NCI-H1694 (cell line): ENCODE measurements at places on chromosomes 4 and X.

GRCh38 chrX:130125091-130125874 lies 15.0 kb upstream of the ELF4 start:
- DNase-seq: no peak

GRCh38 chr4:82519776-82520175 lies 42.0 kb downstream of the TMEM150C start:
- DNase-seq: no peak

- no peak for DNase-seq
Measured at GRCh38 chr4:185344743-185345538, 50.8 kb downstream of the LRP2BP start.

- no peak for DNase-seq
Measured at GRCh38 chrX:12919051-12919450, 12.6 kb downstream of the TLR8 start.

DNA sequence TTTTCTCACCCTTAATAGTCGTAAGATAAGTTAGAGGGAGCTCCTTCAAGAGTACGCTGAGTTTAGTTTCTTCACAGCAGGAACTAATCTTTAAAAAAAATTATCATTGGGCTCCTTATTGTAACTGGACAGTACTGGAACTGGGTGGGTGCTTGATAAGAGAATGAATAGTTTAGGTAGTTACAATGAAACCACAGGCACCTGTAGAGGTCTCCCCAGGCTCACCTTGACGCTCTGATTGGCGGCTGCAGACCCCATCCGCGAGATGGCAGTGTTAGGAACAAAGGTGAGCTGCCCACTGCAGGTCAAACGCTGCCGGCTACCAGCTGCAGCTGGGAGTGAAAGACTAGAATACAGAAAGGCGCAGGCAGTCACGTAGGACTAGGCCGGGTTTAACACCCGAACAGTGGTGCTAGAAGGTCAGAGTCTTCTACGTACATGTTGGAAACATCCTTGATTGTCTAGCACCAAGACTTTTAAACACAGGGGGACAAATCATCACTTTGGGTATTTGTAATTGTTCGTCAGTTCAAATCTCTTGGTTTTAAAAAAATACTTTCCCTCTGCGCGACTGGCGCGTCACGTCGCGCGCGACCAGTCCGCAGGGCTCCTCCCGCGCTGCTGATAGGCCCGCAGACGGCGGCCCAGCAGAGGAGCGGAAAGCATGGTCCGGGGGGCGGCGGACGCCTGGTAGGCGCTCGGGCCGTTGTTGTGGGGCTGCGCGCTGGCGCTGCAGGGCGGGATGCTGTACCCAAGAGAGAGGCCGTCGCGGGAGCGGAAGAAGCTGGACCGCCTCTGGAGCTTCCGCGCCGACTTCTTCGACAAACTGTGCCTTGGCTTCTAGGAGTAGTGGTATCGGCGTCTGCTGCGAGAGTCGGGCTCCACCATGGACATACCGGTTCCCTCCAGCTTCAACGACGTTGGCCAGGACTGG lies 45.6 kb downstream of the SMARCA5 start:
- DNase-seq: no peak

DNA sequence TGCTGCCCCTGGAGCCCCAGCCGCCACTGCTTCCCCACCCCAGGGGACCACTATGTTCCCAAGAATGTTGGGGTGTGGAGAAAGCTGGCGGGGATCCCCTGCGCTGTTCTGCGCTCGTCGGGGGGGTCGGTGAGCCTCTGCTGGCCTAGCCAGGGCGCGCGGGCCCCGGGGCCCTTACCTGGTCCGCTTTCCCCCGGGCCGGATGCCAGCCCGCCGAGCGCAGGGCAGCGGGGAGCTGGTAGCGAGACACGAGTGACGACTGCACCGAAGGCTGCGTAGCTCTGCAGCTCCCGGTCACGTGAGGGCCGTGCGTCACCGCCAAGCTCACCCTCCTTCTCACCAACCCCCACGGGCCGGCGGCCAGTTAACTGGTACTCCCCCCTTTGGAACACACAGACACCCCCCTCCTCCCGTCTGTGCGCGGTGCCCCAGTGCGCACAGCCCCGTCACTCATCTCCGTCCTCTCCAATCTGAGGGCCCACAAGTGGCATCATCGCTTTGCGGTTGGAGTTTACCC lies at the start of gene BEX1:
BEX1 (minus strand) TSS at position 254 of the 517 bp plus-strand sequence. CDS start 897 bp downstream, outside the sequence.
- peak; percentile 88 for DNase-seq

GRCh38 chrX:2220829-2221567 lies 279.8 kb downstream of the DHRSX start:
- DNase-seq: no peak

GRCh38 chr4:107183155-107183774 lies 147.2 kb upstream of the DKK2 start:
- no peak for DNase-seq

- DNase-seq: peak; percentile 1
Measured at GRCh38 chrX:124256216-124256615, 76.2 kb upstream of the TEX13D start.

DNA sequence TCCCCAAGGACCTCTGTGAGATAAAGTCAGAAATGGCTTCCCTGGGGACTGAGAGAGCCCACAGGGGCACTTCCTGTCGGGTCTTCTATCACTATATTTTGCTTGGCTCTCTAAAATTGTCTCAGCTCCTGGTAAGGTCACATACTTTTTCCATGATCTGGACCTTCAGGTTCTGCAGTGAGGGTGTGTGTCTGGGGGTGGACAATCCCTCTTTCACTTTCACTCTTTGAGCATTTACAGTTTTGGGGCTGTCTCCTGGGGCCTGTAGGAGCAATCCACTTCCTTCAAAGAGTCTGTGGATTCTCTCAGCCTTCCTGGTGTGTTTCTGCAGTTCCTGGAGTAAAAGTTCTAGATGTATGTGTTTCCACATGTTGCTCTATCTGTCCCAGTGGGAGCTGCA lies 335.7 kb downstream of the FSTL5 start:
- DNase-seq: no peak

DNA sequence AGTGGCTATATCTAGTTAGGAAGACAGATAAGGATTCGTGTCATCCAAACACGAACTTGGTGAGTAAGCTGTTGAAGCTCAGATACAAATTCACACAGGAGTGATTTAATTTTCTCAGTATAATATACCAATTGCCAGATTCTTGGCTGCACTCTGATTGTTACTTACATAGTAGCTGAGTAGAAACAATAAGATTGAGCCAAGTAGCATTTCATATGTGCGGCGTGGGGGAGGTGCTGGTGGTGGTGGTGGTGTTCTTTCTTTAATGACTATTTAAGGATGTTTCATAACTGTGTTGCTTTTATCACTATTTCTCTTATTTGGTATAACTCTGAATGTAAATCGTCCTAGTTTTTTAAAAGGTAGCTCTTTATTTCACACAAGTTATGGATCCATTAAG lies 102.9 kb downstream of the UGT8 start:
- DNase-seq: no peak

GRCh38 chrX:13341491-13342101 lies 21.7 kb upstream of the ATXN3L start:
- no peak for DNase-seq

DNA sequence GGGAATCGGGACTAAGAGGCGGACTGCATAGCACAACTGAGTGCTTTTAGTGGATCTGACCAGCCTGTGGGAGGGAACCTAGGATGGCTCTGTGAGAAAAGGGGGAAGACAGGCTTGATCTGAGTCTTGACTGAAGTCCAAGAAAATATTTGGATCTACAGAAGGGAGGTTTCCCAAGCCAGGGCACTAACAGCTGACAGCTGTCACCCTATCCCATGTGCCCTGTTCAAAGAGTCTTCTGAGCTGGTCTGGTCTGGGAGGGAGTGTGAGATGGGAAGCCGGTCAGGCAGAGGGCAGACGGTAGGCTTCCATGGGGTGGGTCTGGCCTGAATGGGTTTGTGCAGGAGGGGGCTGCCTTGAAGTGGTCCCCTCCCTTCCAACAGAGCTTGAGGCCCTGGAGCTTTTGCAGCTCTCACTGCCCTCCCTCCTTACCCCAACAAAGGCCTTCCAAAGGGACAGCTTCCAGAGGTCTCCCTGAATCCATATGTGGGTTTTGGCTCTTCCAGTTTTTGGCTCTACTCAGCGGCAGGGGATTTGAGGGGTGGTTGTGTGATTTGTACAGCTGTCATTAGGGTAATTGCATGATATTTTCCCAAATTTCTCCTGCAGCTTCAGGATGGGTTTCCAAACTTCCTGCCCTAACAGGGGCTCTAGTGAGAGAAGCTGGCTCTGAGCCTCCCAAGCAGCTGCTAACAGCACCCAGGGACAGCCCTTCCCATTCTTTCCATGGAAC lies 643.7 kb downstream of the BCOR start:
- peak; percentile 92 for DNase-seq

- DNase-seq: no peak
Measured at GRCh38 chr4:110484767-110485166, 8.8 kb downstream of the ENPEP start.

GRCh38 chrX:17567187-17567586 lies 170.1 kb upstream of the SCML1 start:
- no peak for DNase-seq

DNA sequence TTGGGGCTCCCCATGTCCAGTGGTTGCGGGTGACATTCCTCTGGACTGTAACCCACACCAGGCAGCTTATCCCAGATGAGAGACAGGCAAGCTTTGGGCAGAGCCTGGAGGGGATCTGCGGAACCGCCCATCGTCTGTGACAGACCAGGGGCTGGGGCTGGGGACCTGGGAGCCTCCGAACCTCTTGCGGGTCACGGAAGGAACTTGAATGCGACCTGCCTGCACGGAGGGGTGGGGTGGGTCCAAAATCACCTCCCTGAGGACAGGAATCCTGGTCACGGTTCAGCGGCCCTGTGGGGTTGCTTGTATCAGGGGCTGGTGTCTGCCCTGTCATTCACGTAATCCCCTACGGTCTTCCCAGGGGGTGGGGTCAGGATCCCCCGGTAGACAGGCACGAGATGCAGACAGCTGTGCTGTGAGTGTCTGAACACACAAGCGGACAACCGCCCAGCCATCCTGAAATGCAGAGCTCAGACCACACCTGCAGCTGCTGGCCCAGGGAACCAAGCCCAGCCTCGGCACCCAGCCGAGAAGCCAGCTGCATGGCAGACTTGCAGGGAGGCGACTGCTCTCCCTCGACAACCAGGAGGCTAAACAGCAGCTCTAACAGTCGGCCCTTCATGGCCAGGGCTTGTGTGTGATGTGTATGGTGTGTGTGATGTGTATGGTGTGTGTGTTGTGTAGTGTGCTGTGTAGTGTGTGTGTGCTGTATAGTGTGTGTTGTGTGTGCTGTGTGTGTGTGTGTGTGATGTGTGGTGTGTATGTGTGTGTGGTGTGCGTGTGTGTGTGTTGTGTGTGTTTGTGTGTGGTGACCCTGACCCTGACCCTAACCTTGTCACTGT lies 105.9 kb upstream of the ADRA2C start:
- DNase-seq: peak; percentile 42

GRCh38 chr4:151420250-151420807 lies 11.4 kb downstream of the FHIP1A start:
- DNase-seq: no peak

DNA sequence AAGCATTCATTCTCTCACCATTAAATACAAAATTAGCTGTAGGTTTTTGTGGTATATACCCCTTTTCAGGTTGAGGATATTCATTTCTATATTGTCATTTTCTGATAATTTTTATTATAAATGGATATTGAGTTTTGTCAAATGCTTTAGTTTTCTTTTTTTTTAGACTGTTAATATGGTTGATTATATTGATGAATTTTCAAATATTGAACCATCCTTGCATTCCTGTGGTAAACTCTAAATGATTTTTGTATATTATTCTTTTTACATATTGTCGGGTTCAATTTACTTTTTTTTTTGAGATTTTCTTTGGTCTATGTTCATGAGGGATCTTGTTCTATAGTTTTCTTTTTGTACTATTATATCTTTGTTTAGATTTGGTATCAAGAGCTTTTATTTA lies 165.1 kb downstream of the GPAT3 start:
- DNase-seq: no peak
